Stimulated activated CD8-positive, alpha-beta memory T cell treated with anti-CD3 and anti-CD28 coated beads, Interleukin-7, amount 100 ng/mL, for 4 hours (primary cell): ENCODE measurements at places on chromosomes 16 and 17.

GRCh38 chr16:78993346-78993745 is 607.2 kb downstream of the MAF start:
- DNase-seq: no peak

DNA sequence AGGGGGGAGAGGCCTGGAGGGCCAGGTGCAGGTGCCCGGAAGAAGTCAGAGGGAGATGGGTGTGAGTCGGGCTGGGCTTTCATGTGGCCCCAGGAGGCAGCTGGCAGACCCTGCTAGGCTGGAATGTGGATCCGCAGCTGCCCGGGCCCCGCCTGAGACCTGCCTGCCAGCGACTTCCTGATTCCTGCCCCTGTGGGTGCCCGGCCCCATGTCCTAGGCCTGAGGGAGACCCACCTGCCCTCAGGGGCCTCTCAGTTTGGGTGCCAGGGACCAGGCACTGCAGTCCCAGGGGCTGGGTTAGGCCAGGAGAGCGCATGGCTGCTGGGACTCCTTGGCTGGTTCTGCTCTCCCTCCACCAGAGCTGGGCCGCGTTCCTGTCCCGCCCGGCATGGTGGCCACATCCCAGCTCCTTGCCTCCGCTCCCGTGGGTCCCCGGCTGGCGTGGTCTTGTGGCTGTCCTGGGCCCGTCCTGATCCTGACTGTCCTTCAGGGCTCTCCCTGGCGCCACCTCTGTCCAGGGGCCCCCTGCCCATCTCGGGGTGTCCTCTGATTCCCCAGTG is 22.1 kb upstream of the SPNS2 start:
- no peak for DNase-seq

DNA sequence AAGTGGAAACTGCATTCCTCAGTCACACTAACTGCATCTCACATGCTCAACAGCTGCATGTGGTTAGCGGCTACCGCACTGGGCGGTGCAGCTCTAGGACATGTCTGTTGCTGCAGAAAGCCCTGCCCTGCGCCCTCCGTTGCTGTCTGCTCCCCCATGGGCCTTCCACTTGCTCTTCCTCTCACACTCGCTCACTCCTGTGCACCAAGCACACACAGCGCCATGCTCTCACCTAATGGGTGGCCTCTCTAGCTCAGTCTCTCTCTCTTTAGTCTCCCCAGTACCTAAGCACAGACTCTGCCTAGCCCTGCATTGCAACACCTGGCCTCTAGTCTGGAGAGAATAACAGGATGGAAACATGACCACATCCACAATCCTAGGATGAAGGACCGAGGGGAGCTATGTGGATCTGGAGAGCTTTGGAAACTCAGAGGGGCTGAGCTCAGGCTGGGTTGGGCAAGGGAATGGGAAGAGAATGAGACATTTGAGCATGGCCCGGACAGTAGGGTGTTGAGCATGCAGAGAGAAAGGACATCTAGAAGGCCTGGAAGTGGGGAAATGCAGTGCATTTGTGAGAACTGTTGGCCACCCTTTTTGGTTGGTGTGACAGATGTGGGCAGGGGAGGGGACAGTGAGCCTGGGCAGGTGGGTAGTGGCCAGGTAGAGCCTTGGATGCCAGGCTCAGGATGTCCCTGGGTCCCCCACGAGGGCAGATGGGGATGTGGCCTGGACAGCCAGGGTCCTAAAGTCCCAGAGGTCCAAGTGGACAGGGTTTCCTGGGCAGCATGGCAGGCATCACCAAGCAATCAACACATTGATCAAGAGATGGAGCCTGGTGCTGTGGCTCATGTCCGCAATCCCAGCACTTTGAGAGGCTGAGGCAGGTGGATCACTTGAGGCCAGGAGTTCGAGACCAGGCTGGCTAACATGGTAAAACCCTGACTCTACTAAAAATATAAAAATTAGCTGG is 16.1 kb downstream of the SGCA start:
- DNase-seq: no peak

DNA sequence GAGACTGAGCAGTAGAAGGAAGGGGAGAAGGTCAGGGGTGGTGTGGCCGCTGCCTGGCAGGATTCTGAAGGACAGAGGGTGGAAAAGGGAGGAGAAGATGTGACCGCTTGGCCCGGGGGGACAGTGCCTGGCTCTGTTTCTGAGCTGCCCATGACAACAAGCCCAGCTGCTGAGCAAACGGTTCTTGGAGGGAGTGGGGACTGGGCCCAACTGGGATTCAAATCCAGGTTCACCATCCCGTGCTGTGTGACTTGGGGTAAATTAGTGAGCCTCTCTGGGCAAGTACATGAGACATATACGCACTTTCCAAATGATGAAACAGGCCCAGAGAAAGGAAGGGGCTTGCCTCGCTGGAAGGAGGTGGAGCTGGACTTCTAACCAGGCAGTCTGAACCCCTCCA is 23.3 kb downstream of the SEC14L5 start:
- DNase-seq: no peak

DNA sequence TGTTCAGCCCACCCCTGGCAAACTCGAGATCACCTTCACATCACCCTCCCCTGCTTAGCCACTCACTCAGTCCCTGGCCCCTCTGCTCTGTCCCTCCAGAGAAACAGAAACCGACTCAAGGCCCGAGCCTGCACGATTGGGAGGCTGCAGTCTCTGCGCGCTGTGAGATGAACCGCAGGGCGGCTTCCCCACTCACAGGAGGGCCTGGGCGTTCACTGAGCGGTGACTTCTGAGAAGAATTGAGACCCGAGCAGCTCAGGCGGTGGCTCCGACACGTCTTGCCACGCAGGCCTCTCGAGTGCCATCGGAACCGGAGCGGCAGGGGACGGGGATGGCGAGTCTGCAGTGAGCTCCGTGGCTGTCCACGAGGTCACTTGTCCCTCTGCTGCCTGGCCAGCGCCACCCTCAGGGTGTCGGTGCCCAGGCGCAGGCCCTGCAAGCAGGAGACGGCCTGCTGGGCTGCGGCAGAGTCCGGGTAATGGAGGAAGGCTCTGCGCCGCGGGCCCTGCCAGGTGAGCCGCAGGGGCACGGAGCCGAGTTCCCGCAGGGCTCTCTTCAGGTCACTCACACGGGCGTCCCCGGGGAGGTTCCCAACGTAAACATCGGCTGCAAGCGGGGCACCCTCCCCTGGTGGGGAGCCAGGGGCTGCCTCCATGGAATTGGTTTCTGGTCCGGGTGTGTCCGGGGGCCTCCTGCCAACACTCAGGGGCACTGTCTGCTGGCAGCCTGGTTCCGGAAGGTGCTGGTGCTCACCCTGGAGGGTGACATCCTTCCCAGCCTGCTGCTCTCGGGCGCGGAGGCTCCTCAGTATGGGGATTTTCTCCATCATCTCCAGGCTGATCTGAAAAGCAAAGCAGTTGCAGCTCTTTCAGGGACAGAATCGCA is 21.6 kb downstream of the FOXF1 start:
- DNase-seq: no peak

- DNase-seq: no peak
These were observed 744 bp downstream of the CMIP start for GRCh38 chr16:81445143-81445961.

- no peak for DNase-seq
These were observed 13.9 kb upstream of the TNRC6C start for GRCh38 chr17:77944390-77945222.

GRCh38 chr17:29178750-29179231 is 1.4 kb downstream of the MYO18A start:
- no peak for DNase-seq

DNA sequence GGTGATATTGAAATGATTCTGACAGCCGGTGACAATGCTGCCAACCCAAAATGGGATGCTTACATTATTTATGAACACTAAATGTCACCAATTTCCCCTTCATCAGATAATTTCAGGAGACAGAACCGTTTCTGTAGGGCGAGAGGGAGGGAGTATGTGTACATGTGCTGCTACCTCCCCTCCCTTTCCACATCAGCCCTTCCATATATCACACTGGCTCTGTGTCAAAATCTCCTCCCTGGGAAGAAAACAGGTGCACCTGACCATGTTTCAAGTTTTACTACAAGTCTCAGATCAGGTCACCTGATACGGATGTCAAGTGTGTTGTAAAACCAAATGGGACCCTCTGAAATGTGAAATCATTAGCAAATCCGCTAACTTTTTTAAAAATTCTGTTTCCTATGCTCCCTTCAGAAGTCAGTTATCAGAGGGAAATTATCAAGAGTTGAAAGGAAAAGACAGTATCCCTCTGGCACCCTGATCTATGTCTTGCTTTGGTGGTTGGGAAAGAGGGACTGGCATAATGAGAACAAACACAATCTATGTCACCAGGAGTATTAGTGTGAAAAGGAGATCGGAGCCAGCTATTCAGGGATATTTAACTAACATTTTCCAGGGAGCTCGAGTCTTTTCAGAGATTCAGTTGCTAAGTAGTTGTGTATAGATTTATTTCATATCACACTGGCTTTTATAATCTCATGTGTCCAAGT is 1002.3 kb upstream of the CDH8 start:
- DNase-seq: no peak

GRCh38 chr16:13136901-13137300 is 235.5 kb downstream of the SHISA9 start:
- no peak for DNase-seq

- no peak for DNase-seq
These were observed 58.5 kb downstream of the BAHCC1 start for GRCh38 chr17:81453712-81454111.

- DNase-seq: no peak
These were observed 5.0 kb downstream of the PRSS27 start for GRCh38 chr16:2715064-2715463.
